Activated T-cell treated with anti-CD3 and anti-CD28 coated beads for 4 hours (primary cell): ENCODE measurements at places on chromosomes 12 and 14.

- DNase-seq: no peak
Observed at GRCh38 chr12:69569236-69569635, 16.0 kb upstream of the CCT2 start.

DNA sequence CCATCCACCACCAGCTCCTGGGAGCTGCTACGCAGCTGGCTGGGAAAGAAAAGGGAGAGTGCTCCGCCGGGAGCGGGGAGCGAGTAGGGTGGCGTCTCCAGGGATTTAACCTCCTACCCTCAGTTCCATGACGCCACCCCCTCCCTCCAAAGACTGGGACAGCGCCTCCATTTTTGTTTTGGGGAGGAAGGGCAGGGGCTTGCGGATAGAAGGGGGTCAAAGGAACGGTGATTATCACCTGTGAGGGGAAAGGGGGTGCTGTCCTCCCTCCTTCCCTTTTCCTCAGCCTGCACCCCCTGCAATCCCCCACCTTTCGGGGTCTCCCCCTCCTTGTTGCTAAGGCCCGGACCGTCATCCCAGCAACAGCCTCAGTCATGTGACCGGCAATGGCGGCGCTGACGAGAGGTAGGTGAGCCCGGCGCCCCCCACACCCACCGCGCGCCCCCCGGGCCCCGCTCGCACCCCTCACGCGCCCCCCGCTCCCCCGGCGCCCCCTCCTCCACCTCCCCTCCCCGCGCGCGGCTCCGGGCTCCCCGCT is at the start of gene DTX3:
TSS of gene DTX3 (plus strand) at position 371 of the 538 bp plus-strand sequence. CDS start 1,694 bp downstream, outside the sequence.
- no peak for DNase-seq

- DNase-seq: no peak
Observed at GRCh38 chr12:42568952-42569915, 20.3 kb downstream of the PRICKLE1 start.

GRCh38 chr12:58412461-58413060 is 471.2 kb downstream of the ATP23 start:
- no peak for DNase-seq

DNA sequence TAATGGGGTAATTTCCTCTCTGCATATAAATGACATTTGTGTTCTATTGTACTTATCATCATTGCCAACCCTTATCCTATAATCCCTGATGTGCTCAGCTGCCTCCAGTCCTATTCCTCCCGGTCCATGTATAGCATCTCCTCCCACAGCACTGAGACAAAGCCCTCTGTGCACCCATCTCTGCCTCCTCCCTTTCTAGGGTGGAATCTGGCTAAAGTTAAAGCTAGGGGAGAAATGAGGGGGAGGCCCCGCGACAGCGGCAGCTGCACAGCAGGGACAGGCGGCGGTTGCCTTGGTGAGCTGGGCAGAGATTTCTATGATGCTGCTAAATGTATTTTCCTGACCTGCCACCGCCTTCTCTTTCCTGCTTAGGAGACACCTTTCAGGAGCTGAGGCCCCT is 12.8 kb upstream of the ZDHHC22 start:
- no peak for DNase-seq

DNA sequence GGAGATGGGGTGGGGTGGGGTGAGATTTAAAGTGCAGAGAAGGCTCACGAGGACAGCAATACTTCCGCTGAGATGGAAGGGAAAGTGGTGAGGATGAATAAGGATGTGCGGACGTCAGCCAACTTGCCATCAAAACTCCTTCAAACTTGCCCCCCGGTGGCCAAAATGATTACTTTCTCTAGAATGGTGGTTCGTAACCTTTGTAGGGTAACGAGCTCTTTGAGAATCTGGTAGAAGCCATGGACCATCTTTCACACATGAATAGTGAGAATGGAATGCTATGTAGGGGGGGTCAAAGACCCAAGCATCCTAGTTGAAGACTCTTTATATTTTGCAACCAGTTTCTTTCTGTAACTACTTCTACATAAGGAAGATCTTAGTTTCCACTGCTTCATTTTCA is 245.9 kb upstream of the DDHD1 start:
- no peak for DNase-seq

DNA sequence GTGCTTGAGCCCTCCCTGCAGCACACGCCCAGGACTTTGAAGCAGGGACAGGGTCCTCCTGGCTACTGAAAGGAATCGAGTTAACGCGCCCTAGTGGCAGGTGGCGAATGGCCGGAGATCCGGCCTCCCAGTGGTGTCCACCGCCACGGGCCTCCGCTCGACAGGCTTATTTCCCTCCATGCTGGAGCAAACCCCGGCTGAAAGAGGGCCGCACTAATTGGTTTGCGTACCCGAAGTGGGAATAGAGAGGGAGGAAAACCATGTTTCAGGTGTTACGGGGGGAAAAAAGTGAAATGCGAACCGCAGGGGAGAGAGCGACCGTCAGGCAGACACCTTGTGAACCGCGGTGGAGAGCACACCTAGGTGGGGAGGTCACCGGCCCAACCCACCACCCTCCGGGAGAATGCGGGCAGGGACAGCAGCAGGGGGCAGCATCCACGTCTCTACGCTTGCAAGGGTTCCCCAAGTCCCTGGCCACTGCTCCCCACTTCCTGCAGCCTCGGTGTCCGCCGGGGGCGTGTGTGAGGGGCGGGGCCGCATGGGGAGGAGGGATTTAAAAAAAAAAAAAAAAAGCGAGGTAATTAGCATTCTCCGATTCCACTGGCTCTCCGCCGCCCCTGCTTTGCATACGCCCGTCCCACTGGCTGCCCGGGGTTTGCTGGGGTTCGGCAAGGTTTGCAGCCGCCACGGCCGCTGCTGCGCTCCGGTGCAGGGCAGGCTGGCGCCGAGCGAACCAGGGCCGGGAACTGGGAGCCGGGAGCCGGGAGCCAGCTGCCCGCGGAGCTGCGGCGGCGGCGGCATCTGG is 224.6 kb upstream of the CRY1 start:
- peak; percentile 71 for DNase-seq

DNA sequence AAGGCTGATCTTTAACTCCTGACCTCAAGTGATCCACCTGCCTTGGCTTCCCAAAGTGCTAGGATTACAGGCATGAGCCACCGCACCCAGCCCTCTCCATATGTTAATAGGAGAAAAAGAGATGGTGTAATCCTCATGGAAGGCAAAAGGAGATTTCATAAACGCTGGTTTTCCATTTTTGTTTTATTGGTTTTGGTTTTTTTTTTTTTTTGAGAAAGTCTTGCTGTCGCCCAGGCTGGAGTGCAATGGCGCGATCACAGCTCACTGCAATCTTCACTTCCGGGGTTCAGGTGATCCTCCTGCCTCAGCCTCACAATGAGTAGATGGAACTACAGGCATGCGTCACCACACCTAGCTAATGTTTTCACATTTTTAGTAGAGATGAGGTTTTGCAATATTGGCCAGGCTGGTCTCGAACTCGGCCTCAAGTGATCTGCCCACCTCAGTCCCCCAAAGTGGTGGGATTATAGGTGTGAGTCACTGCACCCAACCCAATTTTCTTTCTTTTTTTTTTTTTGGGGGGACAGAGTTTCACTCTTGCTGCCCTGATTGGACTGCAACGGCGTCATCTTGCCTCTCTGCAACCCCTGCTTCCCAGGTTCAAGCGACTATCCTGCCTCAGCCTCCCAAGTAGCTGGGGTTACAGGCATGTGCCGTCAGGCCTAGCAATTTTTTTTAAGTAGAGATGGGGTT is 8.1 kb downstream of the PTGES3 start:
- no peak for DNase-seq

DNA sequence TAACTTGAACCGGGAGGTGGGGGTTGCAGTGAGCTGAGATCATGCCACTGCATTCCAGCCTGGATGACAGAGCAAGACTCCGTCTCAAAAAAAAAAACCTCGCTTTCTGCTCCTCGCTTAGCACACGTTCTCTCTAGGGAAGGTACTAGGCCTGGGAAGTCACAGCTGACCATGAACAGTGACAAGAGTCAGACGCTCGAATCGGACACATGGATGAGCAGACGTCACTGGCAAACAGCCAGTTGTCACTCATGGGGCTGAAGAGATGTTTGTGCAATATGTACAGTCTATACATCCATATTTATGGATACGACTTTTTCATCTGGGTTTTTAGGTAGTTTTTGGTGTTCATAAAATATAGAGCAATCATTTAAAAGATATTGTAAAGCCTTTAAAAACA is 19.4 kb downstream of the TCHP start:
- DNase-seq: no peak

DNA sequence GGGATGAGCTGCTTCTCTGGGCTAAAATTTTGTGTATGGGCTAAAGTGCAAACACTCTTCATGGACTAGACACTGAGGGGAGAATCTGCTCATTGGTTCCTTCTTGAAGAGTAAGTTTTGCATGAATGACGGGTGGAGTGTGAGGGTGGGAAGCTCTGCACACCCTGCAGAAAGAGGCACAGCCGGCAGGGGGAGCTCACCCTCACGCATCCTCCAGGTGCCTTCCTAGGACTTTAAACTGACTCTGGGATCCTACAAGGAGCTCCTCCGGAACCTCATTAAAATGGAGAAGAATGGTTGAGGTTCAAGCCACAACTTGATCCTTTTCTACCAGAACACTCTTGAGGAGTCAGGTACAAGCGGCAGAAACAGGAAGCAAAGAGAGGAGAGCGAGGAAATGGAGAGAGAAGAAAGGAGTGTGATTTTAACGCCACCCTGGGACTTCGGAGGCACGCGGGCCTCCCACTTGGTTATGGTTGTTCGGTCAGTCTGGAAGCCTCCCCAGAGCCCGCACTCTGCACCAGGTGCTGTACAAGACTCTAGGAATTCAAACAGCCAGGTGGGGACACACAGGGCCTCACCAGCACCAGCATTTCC is 87.5 kb downstream of the SETD3 start:
- peak; percentile 10 for DNase-seq

DNA sequence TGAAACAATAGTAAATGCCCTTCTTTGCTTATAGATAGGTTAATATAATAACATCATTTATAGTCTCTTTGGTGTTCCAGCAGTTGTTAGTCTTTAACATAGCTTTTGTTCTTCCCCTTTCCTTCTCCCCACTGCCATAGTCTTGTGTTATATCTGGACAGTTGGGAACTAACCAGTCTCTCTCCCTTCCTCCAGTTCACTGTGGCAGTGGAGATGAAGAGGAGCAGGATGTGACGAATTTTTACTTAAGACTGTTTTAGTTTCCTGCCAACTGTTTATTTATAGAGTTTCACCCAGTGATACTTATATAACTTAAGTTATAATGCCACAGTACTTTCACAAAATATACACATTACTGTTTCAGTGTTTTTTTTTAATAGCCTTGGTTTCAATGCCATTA is 277.4 kb downstream of the PDZRN4 start:
- DNase-seq: no peak

DNA sequence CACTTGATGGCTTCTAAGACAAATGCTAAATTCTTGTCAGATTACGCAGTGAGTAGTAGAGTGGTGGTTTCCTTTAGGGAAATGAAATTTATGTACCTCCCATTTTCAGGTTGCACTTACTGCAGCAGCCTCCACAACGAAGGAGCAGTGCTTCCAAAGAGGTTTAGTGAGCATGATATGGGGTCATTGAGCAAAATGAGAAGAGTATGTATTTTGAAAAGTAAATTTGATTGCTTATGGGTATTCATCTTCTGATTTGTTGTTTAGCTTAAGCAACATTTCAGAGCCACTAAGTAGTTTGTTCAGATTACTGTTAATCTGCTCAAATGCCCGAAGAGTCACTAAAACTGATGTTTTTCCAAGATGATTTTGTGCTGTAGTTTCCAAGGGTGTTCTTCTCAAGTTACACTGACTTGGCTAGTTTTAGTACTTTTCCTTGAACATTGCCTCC is 493.6 kb downstream of the PCNX1 start:
- DNase-seq: no peak

DNA sequence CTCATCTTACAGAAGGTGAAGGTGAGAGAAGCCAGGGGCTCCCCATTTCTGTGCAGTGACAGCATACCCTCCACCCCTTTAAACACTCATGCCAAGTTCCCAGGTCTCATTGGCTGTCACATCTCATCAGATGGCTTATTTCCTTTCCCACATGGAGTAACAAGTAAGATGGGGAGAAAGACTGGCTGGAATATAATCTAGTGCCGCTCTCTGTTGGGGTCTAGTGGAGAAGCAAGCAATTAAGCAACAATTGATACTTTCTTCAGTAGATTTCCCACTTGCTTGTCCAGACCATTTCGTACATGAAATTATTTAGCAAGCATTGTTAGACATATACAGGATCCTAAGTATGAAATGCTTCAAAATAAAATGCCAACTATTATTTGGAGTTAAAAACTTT is 92.2 kb downstream of the SLC5A8 start:
- no peak for DNase-seq

DNA sequence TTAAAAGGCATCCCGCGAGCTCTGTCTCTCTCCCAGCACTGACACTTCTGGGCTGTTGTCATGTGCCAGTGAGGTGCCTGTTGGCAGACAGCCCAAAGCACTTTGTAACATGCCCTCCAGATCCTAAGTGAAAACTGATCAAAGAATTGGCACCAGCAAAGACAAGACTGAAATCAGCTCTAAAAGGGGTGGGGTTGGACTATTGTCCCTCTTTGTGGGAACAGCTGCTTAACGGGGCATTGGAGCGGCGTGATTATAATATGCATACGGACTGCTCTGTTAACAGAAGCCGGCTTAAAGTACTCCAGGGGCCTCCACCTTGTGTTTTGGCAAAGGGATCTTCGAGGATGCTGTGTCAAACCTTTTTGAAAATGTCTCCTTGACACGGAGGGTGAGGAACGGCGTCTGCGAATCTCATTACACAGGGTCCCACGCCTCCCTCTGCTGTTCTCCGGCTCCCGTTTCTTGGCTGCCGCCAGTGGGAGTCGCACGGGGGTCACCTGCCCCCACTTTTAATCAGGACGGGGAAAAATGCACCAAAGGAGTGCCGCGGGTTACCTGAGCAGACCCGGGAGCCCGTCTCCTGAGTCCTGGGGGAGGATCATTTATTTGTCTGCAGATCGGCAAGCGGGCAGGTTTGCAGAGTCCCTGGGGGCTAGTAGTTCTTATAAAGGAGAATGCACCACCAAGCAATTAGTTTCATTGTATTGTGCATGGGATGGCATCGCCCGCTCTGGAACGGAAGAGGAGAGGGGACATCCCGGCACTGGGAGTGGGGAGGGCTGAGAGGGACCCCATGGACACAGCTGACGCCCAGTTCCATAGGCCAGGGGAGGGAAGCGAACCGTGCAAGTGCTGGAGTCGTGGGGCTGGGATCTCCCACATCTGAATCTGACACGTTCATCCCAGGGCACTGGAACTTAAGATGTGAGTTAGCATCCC is 44.3 kb downstream of the SPRING1 start:
- DNase-seq: no peak
